ENCODE measurements at places on chromosomes 1 and 21. TPM values are rescaled to one million over a fixed set of nuclear protein-coding genes. Genes with fewer than 3 reads are reported as not detected.

- no peak overlapping the region for H3K27ac ChIP-seq
- H3K4me3 ChIP-seq, result no peak overlapping the region
- H3K36me3 ChIP-seq, result no peaks in the 10 kb centered on the region
These were observed 49.3 kb upstream of the ADGRL4 start for GRCh38 chr1:79055856-79056255.

- H3K27ac ChIP-seq, result no peak overlapping the region
- H3K27me3 ChIP-seq, result no peaks in the 10 kb centered on the region
These were observed 20.2 kb downstream of the COL18A1 start for GRCh38 chr21:45424854-45425795.

- peak overlapping the region; percentile 96 for H3K4me3 ChIP-seq
- DNase-seq, result peak; percentile 14
- H3K4me1 ChIP-seq, result peaks cover 27% of the 10 kb centered on the region
- no peaks in the 10 kb centered on the region for H3K36me3 ChIP-seq
- H3K27me3 ChIP-seq, result no peaks in the 10 kb centered on the region
These were observed 2.2 kb downstream of the RALGPS2 start for GRCh38 chr1:178727014-178727895.

- no peaks in the 10 kb centered on the region for H3K27me3 ChIP-seq
- no peak overlapping the region for H3K4me3 ChIP-seq
These were observed 10.2 kb downstream of the A3GALT2 start for GRCh38 chr1:33310702-33311101.

- H3K27me3 ChIP-seq, result no peaks in the 10 kb centered on the region
- H3K4me1 ChIP-seq, result no peaks in the 10 kb centered on the region
- H3K36me3 ChIP-seq, result no peaks in the 10 kb centered on the region
These were observed 10.6 kb upstream of the GADD45A start for GRCh38 chr1:67674260-67675011.

DNA sequence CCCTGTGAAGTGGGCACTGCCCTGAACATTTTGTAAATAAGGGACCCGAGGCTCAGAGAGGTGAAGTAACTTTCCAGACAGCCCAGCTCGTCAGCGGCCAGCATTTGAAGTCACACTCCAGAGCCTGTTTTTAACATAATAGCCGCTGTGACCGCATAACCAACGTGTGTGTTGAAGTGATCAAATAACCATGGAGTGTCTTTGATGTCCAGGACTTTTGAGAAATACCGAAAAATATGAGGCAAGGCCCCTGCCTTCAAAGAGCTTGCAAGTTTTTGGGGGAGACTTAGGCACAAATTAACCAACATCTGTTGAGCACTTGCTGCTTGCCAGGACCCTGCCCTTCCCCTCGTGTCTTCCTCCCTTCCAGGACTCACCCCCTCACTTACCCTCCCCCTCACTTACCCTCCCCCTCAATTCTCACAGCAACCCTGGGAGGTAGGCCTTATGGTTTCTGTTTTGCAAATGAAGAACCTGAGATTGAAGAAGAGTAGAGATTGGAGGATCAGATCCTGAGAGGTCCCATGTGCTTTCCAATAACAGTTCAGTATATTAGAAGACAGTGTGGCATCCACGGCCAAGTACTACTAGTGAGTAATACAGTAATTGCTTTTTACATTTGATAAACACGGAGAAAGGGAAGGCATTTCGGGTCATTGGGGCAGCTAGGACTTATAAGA, 1.3 kb upstream of the SLC16A1 start:
- H3K4me3 ChIP-seq, result peak overlapping the region; percentile 98
- no peaks in the 10 kb centered on the region for H3K27me3 ChIP-seq
- DNase-seq, result peak; percentile 94
- H3K27ac ChIP-seq, result peak overlapping the region; percentile 96
- peaks cover 30% of the 10 kb centered on the region for H3K4me1 ChIP-seq
- H3K36me3 ChIP-seq, result peaks cover 15% of the 10 kb centered on the region

DNA sequence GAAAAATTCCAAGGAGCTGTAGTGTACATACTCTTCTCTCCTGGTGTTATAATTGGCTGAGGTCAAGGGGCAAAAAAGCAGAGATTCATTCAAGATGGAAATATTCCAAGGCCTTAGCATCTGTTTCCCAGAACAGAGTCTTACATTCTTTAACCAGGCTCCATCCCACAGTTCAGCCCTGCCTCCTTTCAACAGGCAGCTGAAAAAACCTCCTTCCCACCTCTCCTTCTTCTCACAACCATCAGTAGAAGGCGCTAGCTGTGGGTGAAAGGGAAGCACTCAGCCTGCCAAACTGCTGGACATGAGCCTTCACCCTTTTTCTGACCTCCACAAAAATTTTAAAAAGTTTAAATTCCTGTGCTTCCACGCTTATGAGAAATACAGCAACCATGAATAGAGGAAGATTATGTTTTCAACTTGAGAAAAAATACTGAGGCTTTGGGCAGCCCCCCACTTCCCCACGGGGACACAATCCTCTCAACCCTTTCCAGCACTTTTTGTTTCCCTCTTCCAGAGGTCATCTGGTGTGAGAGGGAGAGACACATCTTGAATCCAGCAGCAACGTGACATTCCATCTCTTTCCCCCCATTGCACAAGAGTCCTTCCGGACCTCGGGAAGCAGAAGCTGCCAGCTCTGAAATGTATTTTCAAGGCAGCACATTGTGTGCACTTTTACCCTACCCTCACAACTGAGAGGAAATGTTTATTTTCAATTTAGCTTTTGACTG, 43.2 kb upstream of the FMO2 start:
- H3K36me3 ChIP-seq, result no peaks in the 10 kb centered on the region
- peak overlapping the region; percentile 20 for H3K4me3 ChIP-seq
- peak; percentile 74 for DNase-seq
- peak overlapping the region; percentile 52 for H3K27ac ChIP-seq

GRCh38 chr1:229192031-229192430, 78.9 kb upstream of the RAB4A start:
- peaks cover 33% of the 10 kb centered on the region for H3K4me1 ChIP-seq
- no peaks in the 10 kb centered on the region for H3K27me3 ChIP-seq
- H3K4me3 ChIP-seq, result no peak overlapping the region
- H3K27ac ChIP-seq, result 0 out of 2 replicates have a peak overlapping the region, but pooled peaks have one; percentile 20
- no peaks in the 10 kb centered on the region for H3K36me3 ChIP-seq

- DNase-seq, result no peak
- no peak overlapping the region for H3K4me3 ChIP-seq
- no peaks in the 10 kb centered on the region for H3K4me1 ChIP-seq
- no peak overlapping the region for H3K27ac ChIP-seq
These were observed 157.6 kb upstream of the SOD1 start for GRCh38 chr21:31501926-31502325.

DNA sequence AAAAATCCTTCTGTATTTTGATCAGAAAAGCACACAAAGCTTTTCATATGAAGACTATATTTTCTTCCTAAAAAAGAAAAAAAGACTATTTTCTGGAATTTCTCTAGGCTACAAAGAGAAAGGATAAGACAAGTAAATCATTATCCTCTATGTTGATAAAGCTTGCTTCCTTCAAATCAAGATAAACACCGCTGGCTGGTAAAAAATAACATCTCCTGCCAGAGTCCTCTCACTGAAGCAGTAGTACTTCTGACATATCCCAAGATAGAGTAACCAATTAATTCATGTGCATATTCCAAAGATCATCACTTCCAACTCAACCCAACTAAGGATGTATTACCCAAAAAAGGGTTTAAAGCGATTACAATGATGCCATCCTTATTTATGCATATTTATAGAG, 34.3 kb downstream of the DENND1B start:
- H3K27me3 ChIP-seq, result no peaks in the 10 kb centered on the region
- H3K4me3 ChIP-seq, result no peak overlapping the region
- DNase-seq, result no peak
- H3K4me1 ChIP-seq, result peaks cover 22% of the 10 kb centered on the region
- no peaks in the 10 kb centered on the region for H3K36me3 ChIP-seq

GRCh38 chr21:44923480-44924084, 2.9 kb upstream of the ITGB2 start:
- no peak overlapping the region for H3K27ac ChIP-seq
- H3K27me3 ChIP-seq, result no peaks in the 10 kb centered on the region

DNA sequence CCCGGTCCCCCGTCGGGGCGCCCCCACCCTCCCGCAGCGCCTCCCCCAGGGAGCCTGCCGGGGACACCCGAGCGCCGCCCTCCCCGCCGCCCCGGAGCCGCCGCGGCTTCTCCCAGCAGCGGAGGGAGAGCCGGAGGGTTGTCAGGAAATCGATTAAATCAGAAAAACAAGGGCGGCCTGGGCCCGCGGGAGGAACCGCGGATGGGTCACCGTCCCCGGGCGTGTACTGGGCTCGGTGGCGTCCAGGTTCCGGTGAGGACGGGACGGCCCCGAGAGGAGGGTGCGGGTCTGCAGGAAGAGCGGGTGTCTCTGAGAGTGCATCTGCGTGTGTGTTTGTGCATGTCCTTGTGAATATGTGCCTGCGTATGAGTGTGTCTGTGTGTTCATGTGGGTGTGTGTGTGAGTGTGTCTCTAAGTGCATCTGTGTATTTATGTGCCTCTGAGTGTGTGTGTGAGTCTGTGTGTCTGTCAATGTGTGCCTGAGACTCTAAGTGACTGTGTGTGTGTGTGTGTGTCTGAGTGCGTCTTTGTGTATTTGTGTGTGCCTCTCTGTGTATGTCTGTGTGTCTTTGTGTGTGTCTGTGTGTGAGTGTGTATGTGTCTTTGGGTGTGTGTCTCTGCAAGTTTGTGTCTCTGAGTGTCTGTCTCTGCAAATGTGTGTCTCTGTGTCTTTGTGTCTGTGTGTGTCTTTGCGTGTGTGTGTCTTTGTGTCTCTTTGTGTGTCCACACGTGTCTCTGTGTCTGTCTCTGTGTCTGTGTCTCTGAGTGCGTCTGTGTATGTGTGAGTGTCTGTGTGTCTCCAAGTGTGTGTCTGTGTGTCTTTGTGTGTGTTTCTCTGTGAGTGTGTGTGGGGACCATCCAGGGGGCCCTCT, 1.1 kb downstream of the SPSB1 start:
- H3K4me3 ChIP-seq, result peak overlapping the region; percentile 87
- H3K27me3 ChIP-seq, result no peaks in the 10 kb centered on the region
- H3K36me3 ChIP-seq, result no peaks in the 10 kb centered on the region
- peak overlapping the region; percentile 76 for H3K27ac ChIP-seq
- peaks cover 31% of the 10 kb centered on the region for H3K4me1 ChIP-seq

GRCh38 chr1:24325587-24326449, 6.7 kb downstream of the GRHL3 start:
- no peak overlapping the region for H3K27ac ChIP-seq
- no peak for DNase-seq
- no peak overlapping the region for H3K4me3 ChIP-seq
- peaks cover 33% of the 10 kb centered on the region for H3K4me1 ChIP-seq
- H3K36me3 ChIP-seq, result no peaks in the 10 kb centered on the region

GRCh38 chr1:198649968-198650338, 11.1 kb downstream of the PTPRC start:
- no peak overlapping the region for H3K4me3 ChIP-seq
- no peak for DNase-seq
- H3K27ac ChIP-seq, result no peak overlapping the region
- H3K36me3 ChIP-seq, result 0 out of 2 replicates have a peak, but pooled peaks cover 5% of the 10 kb centered on the region
- peaks cover 9% of the 10 kb centered on the region for H3K4me1 ChIP-seq

DNA sequence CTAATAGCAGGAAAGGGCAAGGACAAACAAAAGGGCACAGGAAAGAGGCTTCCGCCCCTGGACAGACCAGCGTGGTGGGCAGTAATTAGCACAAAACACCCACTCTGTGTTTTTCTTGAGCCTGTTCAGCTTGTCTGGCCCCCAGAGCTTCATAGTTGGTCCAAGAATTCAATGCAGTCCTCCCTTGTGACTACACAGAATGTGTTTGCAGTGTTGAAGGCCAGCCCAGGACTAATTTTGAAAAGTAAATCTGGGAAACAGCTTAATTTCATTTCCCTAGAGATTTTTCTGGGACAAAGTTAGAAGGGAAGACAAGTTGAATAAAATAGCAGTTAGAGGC, 49.2 kb upstream of the LMO4 start:
- peaks cover 21% of the 10 kb centered on the region for H3K4me1 ChIP-seq
- 0 out of 2 replicates have a peak overlapping the region, but pooled peaks have one; percentile 29 for H3K4me3 ChIP-seq
- DNase-seq, result peak; percentile 27
- H3K36me3 ChIP-seq, result no peaks in the 10 kb centered on the region
- peak overlapping the region; percentile 76 for H3K27ac ChIP-seq

GRCh38 chr1:207300970-207301369, 20.5 kb upstream of the CD55 start:
- no peak overlapping the region for H3K27ac ChIP-seq
- no peaks in the 10 kb centered on the region for H3K36me3 ChIP-seq
- no peaks in the 10 kb centered on the region for H3K4me1 ChIP-seq
- no peaks in the 10 kb centered on the region for H3K27me3 ChIP-seq
- H3K4me3 ChIP-seq, result no peak overlapping the region
- no peak for DNase-seq

GRCh38 chr1:245153081-245153551, 1.7 kb upstream of the KIF26B start:
- peak overlapping the region; percentile 81 for H3K4me3 ChIP-seq
- H3K4me1 ChIP-seq, result no peaks in the 10 kb centered on the region
- peak; percentile 85 for DNase-seq
- H3K27me3 ChIP-seq, result no peaks in the 10 kb centered on the region
- no peak overlapping the region for H3K27ac ChIP-seq

DNA sequence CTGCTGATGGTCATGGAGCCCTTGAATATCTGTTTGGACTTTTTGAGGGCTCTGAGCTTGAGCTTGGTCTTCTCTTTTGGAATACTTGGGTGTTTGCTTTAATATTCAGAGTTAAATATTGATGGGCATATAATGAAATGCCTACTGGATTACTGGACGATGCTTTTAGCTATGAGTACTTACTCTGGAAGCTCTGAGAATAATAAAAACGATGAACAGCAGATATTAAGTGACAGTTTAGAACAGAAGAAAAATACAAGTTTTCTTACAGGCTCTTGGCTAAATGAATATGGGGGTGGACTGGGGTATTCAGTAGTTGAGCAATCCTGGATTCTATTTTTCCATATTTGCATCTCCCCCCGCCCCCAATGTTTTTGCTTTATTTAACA, 20.7 kb downstream of the GALNT2 start:
- peaks cover 86% of the 10 kb centered on the region for H3K4me1 ChIP-seq
- H3K36me3 ChIP-seq, result no peaks in the 10 kb centered on the region
- no peaks in the 10 kb centered on the region for H3K27me3 ChIP-seq
- H3K27ac ChIP-seq, result peak overlapping the region; percentile 33

DNA sequence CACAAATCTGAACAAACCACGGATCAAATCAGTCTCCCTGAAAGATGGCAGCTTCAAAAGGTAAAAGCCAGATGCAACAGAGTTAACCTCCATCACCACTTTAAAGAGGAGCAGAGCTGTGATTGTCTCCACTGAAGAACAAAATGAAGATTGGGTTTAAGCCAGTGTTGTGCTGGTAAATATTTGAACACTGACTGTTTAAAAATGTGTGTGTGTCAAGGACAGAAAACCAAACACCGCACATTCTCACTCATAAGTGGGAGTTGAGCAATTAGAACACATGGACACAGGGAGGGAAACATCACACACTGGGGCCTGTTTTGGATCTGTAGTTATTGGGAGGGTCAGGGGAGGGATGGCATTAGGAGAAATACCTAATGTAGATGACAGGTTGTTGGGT, 83.9 kb downstream of the ST6GALNAC5 start:
- H3K27me3 ChIP-seq, result no peaks in the 10 kb centered on the region
- peak; percentile 73 for DNase-seq
- peak overlapping the region; percentile 68 for H3K27ac ChIP-seq
- H3K4me3 ChIP-seq, result no peak overlapping the region
- H3K4me1 ChIP-seq, result peaks cover 45% of the 10 kb centered on the region

- peaks cover 53% of the 10 kb centered on the region for H3K4me1 ChIP-seq
- DNase-seq, result peak; percentile 87
- H3K4me3 ChIP-seq, result no peak overlapping the region
- H3K27me3 ChIP-seq, result no peaks in the 10 kb centered on the region
- H3K27ac ChIP-seq, result peak overlapping the region; percentile 74
These were observed 11.2 kb upstream of the ADAMTSL4 start for GRCh38 chr1:150537732-150538684.

The IL24 gene
- 0.49 TPM for polyA plus RNA-seq

The ATP1A2 gene
- polyA plus RNA-seq, result 0.30 TPM

The FNDC5 gene
- polyA plus RNA-seq, result 0.33 TPM

The SLC1A7 gene
- polyA plus RNA-seq, result 0.76 TPM

The VHLL gene
- not detected for polyA plus RNA-seq

The C1orf116 gene
- polyA plus RNA-seq, result not detected

The UTS2 gene
- polyA plus RNA-seq, result not detected

Data from GM23248 (cell line).